ENCODE measurements at places on chromosomes 5 and 9.
A peak's percentile ranks its signal among the peaks of the same experiment; 100 is the strongest.

- no peak for DNase-seq
Measured at GRCh38 chr9:107863396-107863795, 373.8 kb upstream of the KLF4 start.

DNA sequence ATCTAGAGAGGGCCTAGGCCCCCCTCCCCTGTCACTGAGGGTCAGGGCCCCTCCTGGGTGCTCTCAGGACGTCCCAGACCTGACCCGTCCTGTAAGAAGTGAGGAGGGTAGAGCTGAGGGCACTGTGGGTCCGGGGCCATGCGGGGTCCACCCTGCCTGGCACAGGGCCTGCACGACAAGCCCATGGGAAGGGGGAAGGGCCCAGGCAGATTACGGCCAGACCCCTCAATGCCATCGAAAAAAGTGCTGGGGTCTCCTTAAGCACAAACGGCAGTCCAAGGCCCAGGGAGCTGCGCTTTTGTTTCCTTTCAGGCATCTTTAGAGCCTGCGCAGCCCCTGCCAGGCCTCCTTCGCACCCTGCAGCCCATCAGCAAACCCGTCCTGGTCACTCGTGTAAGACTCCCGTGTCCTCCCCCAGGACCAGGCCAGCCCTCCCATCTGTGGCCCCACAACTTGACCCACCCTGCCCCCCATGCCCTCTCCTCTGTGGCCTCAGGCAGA, 4.4 kb upstream of the EXOC3 start:
- DNase-seq = no peak

DNA sequence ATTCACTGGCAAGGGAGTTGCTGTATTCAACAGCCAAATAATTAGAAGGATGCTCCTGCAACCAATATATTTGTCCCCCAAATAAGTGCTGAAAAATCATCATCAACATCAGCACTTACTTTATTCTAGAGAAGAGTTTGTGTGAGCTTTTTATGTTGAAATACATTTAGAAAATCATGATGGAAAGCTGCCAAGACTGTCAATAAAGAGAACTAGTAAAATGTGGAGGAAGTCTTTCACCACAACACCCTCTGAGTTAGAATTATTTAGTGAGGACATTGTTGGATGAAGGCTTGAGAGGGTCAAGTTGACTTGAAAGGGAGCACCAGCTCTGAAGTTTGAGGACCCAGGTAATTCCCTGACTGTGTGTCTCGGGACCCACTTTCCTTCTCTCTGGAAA, 100.2 kb upstream of the TBCA start:
- no peak for DNase-seq

DNA sequence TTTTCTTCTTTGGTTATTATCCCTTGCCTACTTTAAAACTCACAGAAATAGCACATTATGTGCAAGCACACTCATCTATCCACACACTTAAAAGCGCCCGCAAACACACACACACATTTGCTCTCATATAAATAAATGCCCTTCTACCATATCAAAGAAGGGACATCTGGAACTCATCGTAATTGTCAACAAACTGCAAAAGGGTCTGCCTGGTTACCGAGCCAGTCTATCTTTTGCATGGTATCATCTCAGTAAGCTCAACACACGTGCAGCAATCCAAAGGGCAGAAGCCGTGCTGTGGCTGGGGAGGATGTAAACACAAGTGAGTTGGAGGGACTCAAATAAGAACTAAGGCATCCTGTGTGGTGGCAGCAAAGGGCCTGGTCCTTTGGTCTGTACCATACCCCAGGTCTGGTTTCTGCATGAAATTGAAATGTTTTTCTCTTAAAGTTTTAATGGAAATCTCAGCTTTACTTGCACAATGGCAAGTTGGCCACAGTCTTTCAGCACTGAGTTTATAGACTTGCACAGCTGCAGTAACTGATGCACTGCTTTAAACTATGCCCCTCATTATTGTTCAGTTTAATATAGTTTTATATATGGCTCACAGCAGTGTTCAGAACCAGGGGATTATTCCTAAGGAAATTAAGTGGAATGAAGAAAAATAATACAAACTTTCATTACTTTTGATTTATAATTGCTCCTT, 331.0 kb downstream of the ADAMTS6 start:
- DNase-seq = no peak

- no peak for DNase-seq
Measured at GRCh38 chr9:80410106-80410505, 838.3 kb downstream of the TLE4 start.

DNA sequence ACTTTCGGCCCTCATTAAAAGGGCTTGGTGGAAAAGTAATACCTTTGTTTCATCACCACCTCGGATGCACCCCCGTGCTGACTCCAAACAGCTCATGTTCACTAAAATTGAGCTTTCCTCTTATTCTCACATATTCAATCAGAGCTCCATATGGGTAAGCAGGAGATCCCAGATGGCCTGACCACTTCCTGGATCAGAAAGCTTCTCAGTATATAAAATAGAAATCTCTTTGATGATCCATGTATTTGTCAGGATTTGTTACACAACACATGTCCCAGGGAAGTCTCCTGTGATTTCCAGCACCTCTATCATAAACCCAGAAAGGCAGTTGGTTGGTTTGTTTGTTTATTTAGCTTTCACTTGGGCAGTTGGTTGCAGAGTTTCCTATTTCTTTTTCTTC, 402.0 kb downstream of the MLLT3 start:
- DNase-seq = no peak

DNA sequence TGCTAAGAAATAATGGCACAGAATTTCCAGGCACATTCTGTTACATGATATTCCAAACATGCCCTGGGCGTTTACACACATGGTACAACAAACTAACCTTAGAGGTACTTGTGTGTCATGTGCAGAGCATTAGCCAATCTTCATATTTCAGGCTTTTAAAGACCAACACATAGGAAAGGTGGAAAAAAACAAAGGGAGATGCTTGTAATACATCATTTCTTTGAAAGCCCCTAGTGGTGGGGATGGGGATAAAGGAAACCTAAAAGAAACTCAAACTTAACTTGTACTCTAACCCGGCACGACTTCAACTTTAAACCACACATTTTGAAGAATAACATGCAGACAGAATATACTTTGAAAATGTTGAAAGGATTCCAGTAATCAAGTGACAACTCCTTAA, 133.6 kb downstream of the PTPRD start:
- DNase-seq = no peak

GRCh38 chr9:14693251-14693861, at the start of gene ZDHHC21:
Gene ZDHHC21, minus strand, starts transcription at chr9:14693432. Its CDS starts 19,092 bp downstream, at chr9:14674340.
- no peak for DNase-seq

DNA sequence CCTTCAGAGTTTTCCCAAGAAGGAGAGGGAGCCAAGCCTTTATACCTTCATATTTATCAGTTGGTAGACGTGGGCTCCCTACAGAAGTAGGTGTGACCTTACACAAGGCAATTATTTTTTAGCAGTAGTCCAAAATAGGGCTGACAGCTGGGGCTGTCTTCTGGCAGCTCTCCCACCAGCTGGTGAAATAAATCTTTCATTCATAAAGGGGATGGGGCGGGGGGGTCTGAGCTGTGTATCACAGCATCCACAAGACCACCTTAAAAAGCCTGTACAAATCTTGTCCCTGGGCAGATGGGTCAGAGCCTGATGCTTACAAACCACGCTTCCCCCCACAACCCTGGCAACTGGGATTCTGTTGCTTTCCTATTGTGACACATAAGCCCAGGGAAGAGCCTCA, 19.7 kb downstream of the CSF2 start:
- no peak for DNase-seq

DNA sequence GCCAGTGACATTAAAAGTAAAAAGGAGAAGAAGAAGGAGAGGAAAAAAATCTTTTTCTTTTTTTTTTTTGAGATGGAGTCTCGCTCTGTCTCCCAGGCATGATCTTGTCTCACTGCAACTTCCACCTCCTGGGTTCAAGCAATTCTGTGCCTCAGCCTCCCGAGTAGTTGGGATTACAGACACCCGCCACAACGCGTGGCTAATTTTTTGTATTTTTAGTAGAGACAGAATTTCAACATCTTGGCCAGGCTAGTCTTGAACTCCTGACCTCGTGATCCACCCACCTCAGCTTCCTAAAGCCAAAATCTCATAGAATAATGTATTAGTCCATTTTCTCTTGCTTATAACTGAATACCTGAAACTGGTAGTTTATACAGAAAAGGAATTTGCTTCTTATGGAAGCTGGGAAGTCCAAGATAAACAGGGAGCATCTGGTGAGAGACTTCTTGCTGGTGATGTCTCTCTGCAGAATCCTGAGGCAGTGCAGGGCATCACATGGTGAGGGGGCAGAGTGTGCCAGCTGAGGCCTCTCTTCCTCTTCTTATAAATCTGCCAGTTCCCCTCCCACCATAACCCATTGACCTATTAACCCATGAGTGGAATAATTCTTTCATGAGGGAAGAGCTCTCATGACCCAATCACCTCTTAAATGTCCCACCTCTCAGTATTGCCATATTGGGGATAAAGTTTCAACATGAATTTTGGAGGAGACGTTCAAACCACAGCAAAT, 466.3 kb downstream of the GADD45G start:
- DNase-seq = no peak

- DNase-seq = no peak
Measured at GRCh38 chr9:36194326-36195000, 3.7 kb downstream of the CLTA start.

GRCh38 chr5:4628645-4629385, 511.3 kb upstream of the ADAMTS16 start:
- no peak for DNase-seq

GRCh38 chr9:133320421-133320881, 15.5 kb downstream of the SURF6 start:
- no peak for DNase-seq

- peak; percentile 32 for DNase-seq
Measured at GRCh38 chr5:42756606-42757601, at the start of gene CCDC152. Gene CCDC152, plus strand, starts transcription at chr5:42756818. Its CDS starts 2,304 bp downstream, at chr5:42759122.

- DNase-seq = no peak
Measured at GRCh38 chr9:133873461-133873891, 118.6 kb downstream of the VAV2 start.

DNA sequence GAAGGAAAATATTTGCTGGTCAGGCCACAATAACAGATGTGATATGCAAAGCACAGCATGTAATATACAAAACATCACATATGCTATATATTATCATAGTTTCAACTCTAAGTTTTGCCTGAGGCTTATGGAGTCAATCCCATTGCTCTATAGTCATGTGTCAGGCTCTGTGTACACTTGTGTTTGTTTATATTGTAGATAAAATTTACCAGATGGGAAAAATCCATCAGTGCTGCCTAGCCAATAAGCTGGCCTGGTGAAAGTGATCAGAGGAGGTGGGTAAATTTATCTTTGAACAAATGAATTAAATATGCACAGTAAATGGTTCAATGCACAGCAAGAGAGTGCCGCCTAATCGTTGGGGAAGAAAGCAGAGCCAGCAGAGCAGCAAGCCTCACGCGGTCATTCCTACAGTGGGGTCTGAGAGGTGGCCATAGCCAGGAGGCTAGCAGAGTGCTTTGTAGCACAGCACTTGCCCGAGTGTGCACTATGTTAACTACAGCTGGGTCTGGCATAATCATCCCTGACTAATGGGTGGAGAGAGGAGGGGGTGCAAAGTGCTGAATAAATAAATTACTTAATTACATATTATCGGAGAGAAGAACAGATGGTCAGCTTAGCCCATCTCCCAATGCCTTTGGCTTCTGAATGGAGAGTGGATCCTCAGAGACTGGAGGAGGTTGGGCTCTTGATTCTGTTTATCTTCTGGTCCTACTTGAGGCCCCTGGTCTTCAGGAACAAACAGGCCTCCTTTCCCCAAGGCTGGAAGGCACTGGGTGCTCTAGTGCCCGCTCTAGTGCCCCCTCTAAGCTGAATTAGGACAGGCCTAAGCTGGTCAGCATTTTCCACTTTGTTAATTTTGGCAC, 153.5 kb downstream of the MAT2B start:
- DNase-seq = no peak

GRCh38 chr9:129633207-129633606, 7.2 kb downstream of the NTMT1 start:
- DNase-seq = no peak

DNA sequence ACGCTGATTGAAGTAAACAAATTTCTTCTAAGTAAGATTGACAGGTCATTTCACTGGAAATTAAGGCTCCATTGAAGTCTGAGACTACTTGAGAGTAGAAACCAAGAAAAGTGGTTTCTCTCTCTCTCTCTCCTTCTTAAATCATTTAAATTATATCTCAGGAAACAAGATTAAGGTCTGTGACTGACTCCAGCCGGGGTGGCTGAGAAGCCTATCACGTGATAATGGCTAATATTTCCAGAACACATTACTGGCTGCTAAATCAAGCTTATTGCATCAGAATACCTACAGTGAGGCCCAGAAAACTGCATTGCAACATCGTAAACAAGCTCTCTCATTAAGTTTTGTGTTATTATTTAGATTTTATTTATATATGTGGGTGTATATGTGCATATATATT, 88.4 kb downstream of the PTCD2 start:
- DNase-seq = no peak

- no peak for DNase-seq
Measured at GRCh38 chr5:53201746-53202145, 92.2 kb upstream of the MOCS2 start.

DNA sequence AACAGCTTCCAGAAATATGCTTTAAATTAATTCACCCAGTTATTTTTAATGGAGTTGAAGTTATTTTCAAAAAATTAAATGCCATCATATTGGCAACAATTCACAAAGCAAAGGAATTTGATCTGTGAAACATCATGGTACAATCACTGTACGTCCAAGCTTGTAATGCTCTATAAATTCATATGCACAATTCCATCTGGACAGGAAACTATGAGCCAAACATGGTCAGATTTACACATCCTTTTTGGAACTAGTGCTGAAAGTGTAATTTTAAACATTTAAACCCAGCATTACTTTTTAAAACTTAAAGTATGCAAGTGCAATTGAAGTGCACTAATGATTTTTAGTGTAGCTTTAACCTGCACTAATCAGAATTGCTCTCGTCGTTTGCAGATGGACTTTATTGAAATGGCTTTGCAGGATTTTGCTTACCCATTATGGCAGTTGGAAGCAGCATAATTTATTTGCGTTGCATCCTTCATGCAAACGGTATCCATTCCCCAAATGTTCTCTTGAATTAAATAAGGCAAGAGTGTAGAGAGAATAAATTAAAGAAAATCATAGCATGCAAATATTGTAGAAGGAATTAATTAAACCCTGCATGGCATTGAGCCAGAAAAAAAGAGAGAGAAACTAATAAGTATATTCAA, 21.0 kb upstream of the OR13F1 start:
- DNase-seq = no peak

- DNase-seq = no peak
Measured at GRCh38 chr9:135036861-135037465, 50.5 kb upstream of the OLFM1 start.
